ENCODE measurements at places on chromosomes 2 and 18.
A peak's percentile ranks its signal among the peaks of the same experiment; 100 is the strongest.

DNA sequence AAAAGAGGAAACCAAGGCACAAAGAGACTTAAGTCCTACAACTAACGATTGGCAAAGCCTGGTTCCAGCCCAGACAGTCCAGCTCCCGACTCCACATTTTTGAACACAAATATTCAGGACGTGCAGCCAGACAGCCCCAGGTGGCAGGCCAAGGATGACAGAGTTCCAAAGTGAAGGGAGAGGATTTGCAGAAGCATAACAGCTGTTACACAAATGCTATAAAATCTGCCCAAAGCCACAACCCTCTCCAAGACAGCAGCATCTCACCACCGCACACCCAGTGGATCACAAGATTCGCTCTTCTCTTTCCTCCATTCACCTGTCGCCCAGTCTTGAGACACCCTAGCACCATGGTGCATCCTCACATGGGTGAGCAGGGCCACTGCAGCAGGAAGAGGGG is 227.1 kb upstream of the ID2 start:
- DNase-seq: no peak

- DNase-seq: no peak
These were observed 112.0 kb downstream of the GBX2 start for GRCh38 chr2:236056141-236056540.

GRCh38 chr2:219916281-219916680 is 288.9 kb downstream of the SLC4A3 start:
- DNase-seq: no peak

GRCh38 chr2:43184339-43184895 is 42.0 kb downstream of the ZFP36L2 start:
- no peak for DNase-seq

GRCh38 chr18:50847192-50847591 is 27.4 kb upstream of the MRO start:
- no peak for DNase-seq

- DNase-seq: no peak
These were observed at the start of gene TRABD2A for GRCh38 chr2:84880645-84881521. TRABD2A (minus strand) TSS chr2:84881084; CDS start chr2:84881039, 45 bp downstream.

DNA sequence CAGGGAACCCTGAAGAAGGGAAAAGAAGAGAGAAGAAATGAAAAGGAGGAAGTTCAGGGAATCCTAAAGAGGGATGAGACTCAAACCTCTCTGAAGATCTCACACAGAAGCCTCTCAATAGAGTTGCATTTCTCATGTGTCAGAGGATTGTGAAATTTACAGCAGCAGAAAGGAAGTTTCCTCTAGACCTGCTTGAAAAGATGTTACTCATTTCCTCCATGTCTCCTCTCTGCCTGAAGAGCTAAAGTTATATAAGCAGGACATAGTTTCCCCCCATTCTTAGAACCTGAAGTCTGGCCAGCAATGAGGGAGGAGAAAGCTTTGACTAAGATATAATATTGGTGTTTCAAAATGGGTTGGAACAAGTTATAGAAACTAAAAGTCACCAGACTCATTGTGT is 1155.6 kb downstream of the LRP1B start:
- DNase-seq: no peak

- DNase-seq: no peak
These were observed 44.5 kb downstream of the COL3A1 start for GRCh38 chr2:189018631-189019030.

DNA sequence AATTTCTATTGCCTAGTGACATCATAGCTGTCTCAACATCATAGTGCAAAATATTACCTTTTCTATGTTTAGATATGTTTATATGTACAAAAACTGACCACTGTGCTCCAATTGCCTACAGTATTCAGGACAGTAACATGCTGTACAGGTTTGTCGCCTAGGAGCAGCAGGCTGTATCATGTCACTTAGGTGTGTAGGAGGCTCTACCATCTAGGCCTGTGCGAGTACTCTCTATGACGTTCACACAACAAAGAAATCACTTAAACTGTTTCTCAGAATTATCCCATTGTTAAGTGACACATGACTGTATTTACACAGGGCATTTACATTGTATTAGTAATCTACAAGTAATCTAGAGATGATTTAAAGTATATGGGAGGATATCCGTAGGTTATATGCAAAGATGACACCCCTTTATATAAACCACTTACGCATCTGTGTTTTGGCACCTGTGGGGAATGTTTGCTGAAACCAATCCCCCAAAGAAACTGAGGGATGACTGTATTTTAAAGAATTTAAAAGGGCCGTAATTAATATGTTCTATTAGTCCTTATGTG is 24.7 kb downstream of the IL1R2 start:
- DNase-seq: no peak

GRCh38 chr2:20539133-20539719 is 92.4 kb downstream of the RHOB start:
- DNase-seq: no peak

DNA sequence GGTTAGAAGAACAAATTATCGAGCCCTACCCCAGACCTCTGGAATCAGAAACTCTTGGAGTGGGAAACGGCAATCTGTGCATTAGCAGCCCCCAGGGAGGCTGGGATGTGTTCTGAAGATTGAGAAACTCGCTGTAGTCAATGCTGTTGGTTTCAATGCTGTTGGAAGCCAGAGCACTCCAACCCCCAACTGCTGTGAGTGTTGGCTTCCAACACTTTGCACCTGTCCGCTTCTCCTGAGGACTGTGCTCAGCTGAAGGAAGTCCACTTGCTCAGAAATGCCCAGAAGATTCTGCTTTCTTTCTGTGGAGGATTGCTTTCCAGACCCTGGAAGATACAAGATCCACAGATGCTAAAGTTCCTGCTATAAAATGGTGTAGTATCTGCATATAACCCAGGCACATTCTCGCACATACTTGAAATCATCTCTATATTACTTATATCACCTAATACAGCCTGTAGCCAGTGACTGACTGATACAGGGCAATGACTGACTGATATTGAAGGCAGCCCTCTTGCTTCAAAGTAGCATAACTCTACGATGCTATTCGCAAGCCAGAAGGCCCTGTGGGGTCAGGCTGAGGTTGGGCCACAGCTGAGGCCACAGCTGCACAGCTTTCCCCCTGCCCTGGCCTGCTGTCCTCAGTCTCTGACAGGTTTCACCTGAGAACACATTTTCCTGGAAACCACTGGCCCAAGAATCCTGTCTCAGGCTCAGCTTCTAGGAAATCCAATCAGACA is 757.7 kb upstream of the ID2 start:
- no peak for DNase-seq

GRCh38 chr2:127037476-127037875 is 69.5 kb downstream of the BIN1 start:
- no peak for DNase-seq

DNA sequence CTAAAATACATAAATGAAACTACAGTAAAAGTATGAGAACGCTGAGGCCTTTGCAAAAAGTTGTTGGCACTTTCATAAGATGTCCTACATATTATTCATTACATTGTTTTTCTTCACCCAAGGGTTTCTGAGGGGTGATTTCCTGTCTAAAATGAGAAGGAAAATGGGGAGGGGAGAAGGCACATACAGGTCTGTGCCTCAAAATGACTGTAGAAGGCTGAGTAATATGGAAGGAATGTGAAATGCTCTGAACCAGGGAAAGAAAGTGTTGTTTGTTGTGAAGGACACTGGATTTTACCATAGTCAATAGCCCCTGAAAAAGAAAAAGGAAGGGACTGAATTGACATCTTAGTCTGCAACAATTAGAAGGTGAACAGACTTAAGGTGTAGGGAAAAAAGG is 99.5 kb upstream of the RNF152 start:
- DNase-seq: peak; percentile 77

GRCh38 chr2:52697690-52698089 is 1069.9 kb upstream of the CHAC2 start:
- no peak for DNase-seq

- no peak for DNase-seq
These were observed 32.3 kb downstream of the ITSN2 start for GRCh38 chr2:24328010-24328409.

GRCh38 chr2:177593402-177593801 is 200.8 kb downstream of the AGPS start:
- no peak for DNase-seq

DNA sequence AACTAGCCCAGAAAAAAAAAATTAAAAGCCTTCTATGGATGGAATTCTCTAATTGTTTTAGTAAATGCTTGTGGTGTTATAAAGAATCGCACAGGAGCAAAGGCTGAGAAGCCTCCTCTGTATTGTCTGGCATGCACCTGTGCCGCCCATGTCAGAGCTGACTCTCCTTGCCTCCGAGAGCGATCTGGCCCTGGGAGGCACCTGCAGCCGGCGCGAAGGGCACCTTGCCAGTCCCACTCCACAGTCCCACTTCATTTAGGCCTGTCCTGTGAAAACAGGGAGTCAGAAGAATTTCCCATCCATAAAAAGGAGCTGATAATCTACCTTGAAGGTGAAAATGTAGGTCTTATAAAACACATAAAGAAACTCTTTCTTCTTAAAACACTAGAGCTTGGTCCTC is 170.9 kb upstream of the PXDN start:
- DNase-seq: no peak

GRCh38 chr2:136628490-136628889 is 136.9 kb upstream of the THSD7B start:
- DNase-seq: no peak

- DNase-seq: no peak
These were observed 158.4 kb downstream of the BCL2 start for GRCh38 chr18:63161032-63161760.

DNA sequence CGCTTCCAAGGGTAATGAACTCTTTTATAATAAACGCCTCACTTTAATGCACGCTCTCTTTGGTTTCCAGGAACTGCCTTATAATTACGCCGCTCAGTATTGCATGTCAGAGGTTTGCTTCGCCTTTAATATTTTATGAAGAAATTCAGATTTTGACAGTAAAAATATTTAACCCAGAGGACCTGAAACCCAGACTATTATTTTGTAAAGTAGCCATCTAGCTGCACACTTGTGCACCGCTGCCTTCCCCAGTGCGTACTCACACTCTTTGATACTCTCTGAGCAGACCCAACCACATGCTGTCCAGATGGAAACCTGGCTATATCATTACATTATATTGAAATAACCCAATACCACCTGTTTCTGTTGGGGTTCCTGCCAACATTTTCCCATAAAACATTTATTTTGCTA is 270.1 kb downstream of the C1D start:
- DNase-seq: no peak

DNA sequence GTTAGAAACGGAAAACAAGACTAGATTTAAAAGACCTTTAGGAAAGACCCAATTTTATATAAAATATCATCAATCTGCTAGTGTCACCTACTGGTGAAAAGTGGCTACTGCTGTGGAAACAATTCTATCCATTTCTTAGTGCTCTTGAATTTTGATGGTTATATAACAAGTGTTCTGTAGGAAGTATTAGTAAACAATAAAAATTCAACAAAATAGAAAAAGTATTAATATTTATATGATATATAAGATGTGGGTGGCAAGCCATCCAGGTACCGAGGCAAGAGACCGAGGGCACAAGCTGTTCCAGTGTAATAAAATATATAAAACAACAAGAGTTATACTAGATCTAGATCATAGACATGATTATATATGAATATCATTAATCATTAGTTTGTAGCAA is 6.2 kb upstream of the TMEM87B start:
- peak; percentile 76 for DNase-seq

DNA sequence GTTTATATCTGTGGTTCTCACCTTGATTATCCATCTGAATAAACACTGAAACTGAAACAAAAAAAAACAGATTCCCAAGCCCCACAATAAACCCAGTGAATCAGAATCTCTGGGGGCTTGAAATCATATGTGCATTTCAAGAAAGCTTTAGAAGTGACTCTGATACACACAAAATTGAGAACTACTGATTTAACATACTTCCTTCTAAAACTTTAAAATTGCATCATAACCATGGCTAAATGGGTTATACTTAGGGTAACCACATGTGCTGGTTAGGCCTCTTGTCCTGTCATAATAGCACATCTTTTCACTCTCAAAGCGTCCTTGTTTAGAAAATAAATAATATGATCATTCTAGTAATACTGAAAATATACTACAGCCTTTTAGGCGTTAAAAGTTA is 100.9 kb downstream of the ATAD2B start:
- no peak for DNase-seq

DNA sequence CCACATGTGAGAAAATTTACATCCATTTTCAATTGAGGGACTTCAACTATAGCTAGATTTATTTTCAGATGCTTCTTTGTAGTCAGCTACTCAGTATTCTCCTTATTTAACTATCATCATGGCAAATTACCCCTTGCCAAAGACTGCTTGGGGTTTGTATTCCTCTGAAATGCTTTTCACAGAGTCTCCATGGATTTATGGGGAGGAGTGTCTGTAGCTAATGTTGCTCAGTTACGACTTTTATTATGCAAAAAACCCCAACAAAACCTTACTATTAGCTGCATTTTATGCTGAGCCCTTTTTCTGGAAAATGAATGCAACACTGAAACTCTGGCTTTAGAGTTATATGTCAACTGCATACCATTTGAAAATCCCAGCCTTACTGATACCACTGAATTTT is 78.6 kb downstream of the RFTN2 start:
- DNase-seq: no peak

- DNase-seq: no peak
These were observed 98.5 kb downstream of the NUP35 start for GRCh38 chr2:183222751-183223150.

DNA sequence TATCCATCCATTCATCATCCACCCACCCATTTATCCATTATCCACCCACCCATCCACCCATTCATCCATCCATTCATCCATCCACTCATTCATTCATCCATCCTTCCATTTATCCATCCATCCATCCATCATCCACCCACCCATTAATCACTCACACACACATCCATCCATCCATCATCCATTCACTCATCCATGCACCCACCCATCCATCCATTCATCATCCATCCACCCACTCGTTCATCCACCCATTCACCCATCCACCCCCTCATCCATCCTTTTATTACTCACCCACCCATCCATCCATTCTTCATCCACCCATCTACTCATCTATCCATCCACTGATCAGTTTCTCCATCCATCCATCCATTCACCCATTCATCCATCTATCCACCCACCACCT is 8.1 kb upstream of the TPO start:
- DNase-seq: no peak

- no peak for DNase-seq
These were observed 54.1 kb upstream of the SLC38A11 start for GRCh38 chr2:165009466-165009865.

DNA sequence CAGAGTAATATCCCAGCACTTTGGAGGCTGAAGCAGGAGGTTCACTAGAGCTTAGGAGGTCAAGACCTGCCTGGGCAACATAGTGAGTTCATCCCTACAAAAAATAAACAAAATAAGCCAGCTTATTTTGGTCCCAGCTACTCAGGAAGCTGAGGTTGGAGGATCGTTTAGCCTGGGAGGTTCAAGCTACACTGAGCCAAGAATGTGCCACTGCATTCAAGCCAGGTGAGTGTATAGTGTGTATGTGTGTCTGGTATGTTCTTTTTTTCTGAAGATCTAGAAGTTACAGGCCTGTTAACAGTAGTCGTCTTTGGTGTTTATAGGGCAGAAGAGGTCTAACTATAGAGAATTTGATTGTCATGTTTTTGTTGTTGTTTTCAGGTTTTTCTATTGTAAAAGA is 40.2 kb downstream of the ZC3H15 start:
- DNase-seq: no peak

- DNase-seq: no peak
These were observed 21.7 kb downstream of the NCK2 start for GRCh38 chr2:105766300-105766866.
